ENCODE measurements at places on chromosomes 11 and 22.

GRCh38 chr11:61961570-61962212 is 5.7 kb downstream of the FTH1 start:
- DNase-seq = no peak

- DNase-seq = no peak
These were observed 6.6 kb upstream of the KRTAP5-6 start for GRCh38 chr11:1690167-1691025.

GRCh38 chr11:83709434-83709833 is 423.3 kb upstream of the CCDC90B start:
- DNase-seq = no peak

DNA sequence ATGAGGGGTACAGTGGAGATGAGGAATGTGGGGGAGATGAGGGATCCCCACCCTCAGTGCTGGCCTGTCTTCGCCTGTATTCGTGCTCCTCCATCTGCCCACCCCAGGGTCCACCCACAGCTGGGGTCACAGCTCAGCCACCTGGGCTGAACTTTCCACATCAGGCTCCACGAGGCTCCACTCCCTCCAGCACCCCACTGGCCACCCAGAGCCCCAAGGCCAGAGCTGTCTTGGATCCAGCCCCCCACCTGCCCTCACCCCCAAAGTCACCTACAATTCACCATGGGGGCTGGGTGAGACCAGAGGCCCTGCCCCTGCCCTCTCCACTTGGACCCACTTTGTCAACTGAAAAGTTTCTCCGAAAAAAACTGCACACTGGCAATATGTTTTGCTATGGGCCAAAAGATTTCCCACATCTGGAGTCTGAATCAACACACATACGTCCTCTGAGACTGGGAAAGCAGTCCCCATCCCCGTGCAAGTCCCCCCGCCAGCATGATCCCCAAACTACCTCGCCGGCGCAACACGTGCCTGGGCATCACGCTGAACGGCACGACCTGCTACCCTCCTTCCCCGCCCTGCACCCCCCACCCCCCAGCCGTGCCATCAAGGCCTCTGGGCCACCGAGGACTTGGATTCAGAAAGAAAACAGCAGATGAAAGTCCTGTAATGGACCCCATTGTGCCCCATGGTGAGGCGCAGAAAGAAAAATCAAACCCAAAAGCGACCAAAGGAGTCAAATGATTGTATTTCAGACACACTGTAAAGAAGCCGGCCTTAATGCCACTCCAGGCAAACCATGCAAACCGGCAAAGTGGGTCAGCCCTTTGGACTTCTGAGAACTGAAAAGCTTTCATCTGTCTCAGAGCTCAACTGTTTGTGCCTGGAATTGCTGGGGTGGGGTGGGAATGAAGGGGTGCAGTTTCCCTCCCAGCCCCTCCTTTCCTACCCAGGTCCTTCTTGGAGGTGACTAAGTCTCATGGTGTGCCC is 16.5 kb upstream of the GAL start:
- DNase-seq = no peak

DNA sequence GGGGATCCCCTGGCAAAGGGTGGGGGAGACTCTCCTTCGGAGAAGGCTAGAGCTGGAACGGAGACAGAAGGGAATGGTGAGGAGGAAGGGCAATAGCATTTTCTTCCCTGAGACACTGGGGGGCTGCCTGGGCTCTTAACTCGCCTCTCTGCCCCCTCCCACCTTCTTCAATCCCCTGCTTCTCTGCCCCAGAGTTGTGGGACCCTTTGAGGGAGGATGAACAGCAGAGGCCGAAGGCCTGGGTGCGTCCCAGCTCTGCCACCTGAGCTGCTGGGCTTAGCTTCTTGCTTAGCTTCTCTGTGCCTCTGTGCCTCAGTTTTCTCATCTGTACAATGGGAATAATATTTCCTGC is 72.4 kb downstream of the RTL6 start:
- DNase-seq = no peak

DNA sequence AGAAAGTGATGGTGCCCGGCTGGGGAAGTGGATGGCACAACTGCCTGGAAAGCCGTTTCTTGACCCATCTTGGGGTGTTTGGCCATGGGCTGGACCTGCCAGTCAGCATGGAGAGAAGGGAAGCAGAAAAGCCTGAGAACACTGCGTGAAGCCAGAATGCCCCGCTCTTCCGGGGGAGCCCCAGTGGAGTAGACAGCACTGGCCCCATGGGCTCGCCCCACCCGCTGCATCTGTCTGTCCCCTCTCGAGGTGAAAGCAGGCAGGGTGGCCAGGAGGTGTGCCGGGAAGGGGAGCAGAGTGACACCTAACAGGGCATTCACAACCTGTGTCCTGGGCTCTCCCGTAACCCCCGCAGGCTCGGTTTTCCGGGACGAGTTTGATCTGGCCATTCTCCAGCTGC is 57.1 kb upstream of the TBCEL start:
- DNase-seq = no peak

GRCh38 chr22:46055181-46055875 is 78.4 kb upstream of the WNT7B start:
- DNase-seq = no peak

DNA sequence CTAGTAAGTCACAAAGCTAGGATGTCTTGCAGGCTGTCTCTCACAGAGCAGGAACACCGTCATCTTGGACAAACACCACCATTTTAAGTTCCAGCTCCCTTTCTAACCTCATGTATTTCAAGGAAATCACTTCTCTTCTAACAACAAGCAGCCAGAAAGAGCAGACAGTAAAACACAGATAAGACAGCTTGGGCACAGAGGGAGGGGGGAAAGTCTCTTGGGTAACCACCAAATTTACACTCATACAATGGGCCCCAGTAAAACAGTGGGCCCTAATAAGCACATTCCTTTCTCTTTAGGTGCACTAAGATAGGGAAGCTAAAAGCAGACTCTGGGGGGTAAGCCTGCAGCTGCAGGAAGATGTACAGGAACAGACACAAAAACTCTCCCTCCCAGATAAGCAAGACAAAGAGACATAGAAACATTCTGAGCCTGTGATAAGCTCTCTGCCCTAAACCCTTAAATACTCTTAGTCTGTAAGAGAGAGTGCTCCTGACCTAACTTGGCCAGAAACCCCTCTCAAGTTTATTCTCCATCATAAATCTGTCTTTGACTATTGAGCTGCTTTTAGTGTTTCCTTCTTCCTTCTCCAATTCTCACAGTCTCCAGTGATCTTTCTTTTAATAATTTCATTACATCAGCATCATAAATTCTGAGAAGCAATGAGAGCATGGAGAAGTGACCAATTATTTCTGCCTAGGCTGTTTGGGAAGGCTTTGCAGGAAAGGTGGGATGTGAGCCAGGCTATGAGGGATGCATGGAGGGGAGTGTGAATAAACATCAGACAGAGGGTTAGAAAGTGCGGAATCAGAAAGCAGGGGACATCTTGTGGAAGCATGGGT is 7.4 kb downstream of the OR10D3 start:
- DNase-seq = no peak

DNA sequence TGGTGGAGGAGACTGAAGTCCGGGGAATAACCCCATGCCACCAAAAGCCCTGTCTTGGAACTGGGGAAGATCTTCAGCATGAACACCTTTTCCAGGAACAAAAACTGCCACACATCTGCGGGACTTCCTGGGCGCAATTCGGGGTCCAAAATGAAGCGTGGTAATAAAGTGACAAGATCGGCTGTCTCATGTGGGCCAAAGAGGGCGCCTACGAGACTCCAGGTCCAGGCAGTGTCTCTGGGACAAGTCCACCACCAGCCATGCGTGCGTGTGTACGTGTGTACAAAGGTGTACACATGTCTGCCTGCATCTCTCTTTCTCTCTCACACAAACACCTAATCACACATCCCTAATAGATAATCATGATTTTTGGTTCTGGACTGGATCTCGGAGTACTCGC is 8.9 kb upstream of the MYBPC3 start:
- DNase-seq = no peak

GRCh38 chr22:45608763-45609180 is 62.9 kb upstream of the ATXN10 start:
- no peak for DNase-seq

GRCh38 chr22:44776605-44777363 is 24.4 kb downstream of the ARHGAP8 start:
- DNase-seq = no peak

DNA sequence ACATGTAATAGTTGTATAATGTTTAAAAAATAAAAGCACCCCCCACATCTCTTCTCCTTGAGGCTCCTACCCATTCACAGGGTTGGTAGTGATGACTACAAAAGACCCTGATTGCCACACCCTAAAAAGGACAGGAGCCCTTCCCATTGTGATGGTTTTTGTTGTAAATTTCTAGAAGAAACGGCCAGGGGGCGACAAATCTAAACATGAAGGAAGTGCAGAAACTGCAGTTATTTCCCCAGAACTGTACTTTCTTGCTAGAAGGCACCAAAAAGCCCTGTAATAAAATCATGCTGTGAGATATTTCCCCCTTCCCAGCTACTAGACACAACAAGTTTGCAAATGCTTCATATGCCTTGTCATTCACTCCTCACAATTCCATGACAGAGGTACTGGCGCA is 10.8 kb downstream of the PRR5L start:
- no peak for DNase-seq

- DNase-seq = no peak
These were observed 21.4 kb upstream of the PANX2 start for GRCh38 chr22:50148991-50149721.

DNA sequence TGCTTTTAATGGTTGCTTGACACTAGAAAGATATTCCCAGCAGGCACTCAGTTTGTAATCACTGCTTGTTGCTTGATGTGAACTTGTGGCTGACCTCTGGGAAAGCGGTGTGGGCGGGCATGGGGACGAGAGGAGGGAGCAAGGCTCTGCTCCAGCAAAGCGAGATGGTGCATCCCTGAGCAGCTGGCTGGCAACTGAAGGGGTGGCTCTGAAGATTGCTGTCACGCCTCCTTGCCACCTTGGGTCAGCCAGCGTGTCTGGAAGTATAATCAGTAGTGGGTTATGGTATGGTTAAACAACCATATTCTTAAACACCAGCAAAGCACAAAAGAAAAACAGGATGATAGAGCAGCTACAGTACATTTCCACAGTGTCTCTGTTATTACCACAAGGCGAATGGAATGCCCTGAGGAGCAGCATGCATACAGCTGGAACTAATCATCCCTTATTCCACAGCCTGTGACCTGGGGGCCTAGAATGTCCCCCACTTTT is 124.5 kb downstream of the TRIM44 start:
- DNase-seq = peak; percentile 64

DNA sequence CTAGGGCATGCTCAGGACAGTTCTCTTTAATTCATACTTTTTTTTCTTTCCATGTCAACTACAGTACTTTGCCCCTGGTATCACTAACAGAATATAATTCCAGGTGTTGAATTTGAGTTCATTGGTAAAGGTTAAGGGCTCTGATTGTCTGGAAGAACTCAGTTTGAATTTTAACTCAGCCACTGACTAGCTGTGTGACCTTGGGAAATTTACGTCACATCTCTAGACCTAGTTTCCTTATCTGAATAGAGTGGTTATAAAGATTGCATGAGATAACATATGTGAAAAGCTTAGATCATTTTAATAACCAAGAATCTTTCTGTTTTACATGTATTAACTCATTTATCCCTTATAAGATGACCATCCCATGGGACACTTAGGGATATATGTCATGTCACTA is 15.8 kb upstream of the ZC3H12C start:
- no peak for DNase-seq

- no peak for DNase-seq
These were observed 83.0 kb downstream of the TMPRSS5 start for GRCh38 chr11:113623114-113623513.

- DNase-seq = no peak
These were observed 37.3 kb downstream of the SC5D start for GRCh38 chr11:121329781-121330395.

GRCh38 chr22:49476176-49476575 is 351.5 kb downstream of the BRD1 start:
- DNase-seq = no peak

DNA sequence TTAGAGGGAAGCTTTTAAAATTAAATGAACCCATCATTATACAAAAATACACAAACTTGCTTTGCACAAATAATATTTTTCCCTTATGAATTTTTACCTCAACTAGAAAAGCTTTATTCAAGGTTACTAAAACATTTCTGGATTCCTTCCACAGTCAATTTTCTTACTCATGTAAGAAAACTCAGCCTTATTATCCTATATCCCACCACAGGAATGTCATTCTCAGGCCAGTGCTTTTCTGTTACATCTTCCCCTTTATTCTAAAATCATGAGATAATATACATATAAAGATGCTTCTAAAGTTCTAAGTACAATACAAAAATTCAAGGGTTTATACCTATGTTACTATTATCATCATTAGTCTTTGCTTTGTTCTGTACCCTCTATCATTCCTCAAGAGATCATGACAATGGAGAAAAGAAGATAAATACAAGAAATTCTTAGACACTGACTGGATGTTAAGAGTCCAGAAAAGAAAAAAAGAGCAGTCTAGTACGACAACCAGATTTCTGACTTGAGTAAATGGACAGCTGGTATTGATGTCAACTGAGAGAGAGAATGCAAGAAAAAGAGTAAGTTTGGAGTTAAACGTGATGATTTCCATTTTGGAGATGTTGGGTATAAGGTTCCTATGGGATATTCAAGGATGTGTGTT is 60.3 kb downstream of the MTMR2 start:
- DNase-seq = no peak

DNA sequence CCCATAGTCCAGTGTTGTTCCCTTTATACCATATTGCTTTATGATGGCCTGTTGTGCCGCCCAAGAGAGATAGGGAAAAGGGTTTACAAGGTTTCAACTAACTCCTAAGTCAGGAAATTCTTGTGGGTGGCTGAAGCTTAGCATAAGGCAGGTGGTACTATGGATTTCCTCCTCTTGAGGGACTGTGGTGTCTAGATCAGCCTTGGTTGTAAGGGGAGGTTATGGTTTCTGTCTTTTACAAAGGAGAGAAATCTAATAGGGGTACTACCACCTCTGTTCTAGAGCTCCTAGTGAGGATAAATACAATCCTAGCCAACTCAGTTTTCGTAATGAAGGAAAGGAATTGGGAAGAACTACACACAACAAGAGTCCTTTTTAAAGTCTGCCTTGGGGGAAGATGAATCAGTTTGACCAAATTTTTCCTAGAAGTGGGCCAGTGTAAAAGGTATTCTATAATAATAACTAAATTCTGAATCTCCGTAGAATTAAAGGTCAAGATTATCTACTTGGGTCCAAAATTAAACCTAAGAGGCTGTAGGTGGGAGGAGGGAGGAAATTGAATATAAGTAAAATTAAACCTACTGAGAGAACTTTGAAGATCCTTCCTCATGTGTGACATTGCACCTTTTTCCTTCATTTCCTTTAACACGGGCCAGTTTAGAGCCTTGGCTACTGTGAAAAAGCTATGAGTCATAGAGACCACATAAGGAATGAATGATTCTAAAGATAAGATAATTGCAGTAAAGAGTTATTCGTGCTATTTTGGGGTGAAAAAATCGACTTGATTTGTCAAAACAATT is 17.2 kb downstream of the DLAT start:
- DNase-seq = no peak

- DNase-seq = no peak
These were observed 32.2 kb downstream of the ART5 start for GRCh38 chr11:3609416-3610265.
